ENCODE measurements at places on chromosomes 2 and 18. TPM values are rescaled to one million over a fixed set of nuclear protein-coding genes. Genes with fewer than 3 reads are reported as not detected.

DPP4 gene
- 636 TPM for total RNA-seq

SERPINB4 gene
- 0.14 TPM for total RNA-seq

SCN3A gene
- total RNA-seq: not detected

C2orf80 gene
- total RNA-seq: not detected

All from placental pericyte (primary cell).